Astrocyte of the spinal cord (primary cell): ENCODE measurements at places on chromosomes 4 and X.

- no peak for DNase-seq
These were observed 3.3 kb downstream of the SLC25A6 start for GRCh38 chrX:1388651-1389050.

GRCh38 chr4:151242305-151242704, 34.7 kb upstream of the PRSS48 start:
- DNase-seq, result no peak

GRCh38 chrX:123923211-123923610, 38.3 kb upstream of the STAG2 start:
- DNase-seq, result no peak

- DNase-seq, result peak; percentile 45
These were observed 19.4 kb upstream of the YTHDC1 start for GRCh38 chr4:68369142-68369805.

DNA sequence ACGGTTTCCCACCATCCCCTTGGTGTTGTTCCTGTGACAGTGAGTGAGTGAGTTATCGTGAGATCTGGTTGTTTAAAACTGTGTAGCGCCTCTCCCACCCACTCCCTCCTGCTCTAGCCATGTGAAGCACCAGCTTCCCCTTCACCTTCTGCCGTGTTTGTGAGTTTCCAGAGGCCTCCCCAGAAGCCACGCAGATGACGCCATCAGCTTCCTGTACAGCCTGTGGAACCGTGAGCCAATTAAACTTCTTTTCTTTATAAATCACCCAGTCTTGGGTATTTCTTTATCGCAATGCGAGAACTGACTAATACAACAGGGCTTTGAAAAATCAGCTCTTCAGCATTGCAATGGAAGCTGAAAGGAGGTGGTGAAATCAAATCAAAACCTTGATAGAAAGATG, 50.0 kb downstream of the FGFBP1 start:
- DNase-seq, result no peak

- DNase-seq, result peak; percentile 70
These were observed 176.4 kb downstream of the BMPR1B start for GRCh38 chr4:94934201-94934600.

DNA sequence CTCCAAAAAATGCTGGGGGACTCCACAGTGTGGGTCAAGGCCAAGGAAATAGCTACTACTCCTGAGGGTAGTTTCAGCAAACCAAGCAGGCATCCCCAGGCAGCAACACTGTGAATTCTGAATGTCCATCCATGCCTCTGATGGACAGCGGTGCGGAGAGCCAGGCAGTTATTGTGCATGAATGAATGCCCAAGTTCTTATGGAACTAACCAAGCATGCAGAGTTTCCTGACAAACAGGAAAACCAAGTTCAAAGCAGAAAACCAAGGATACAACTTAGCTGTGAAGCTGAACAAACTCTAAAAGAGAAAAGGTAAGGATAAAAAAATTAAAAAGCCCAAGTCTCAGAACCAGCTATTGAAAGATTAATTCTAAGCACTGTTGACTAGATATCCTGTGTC, 642.6 kb upstream of the HS3ST1 start:
- DNase-seq, result no peak

DNA sequence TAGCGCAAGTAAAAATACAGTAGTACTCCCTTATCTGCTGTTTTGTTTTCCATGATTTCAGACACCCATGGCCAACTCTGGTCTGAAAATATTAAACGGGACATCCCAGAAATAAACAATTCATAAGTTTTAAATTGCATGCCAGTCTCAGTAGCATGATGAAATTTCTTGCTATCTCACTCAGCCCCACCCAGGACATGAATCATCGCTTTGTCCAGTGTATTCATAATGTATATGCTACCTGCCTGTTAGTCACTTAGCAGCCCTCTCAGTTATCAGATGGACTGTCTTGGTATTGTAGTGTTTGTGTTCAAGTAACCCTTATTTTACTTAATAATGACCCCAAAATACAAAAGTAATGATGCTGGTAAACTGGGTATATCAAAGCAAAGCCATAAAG, 158.2 kb upstream of the DDIT4L start:
- peak; percentile 66 for DNase-seq

DNA sequence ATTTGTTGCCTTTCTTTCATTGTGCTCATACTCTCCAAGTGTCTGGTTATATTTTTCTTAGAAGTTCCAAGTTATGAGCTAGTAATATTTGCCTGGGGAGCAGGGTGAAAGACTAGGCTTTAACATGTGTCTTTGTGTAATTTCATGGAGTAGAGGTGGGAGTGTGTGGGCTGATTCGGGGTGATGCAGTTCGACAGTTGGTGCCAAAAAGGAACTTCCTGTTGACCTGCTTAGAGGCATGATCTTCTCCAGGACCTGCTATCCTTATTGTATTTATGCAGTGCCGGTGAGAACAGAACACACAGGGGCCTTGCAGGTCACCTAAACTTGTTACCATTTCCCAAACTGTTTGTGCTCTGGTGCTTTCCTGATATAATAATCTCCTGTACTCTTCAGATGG, 21.2 kb downstream of the USP53 start:
- no peak for DNase-seq

- peak; percentile 6 for DNase-seq
These were observed 356.5 kb downstream of the MID1IP1 start for GRCh38 chrX:39157796-39158195.

DNA sequence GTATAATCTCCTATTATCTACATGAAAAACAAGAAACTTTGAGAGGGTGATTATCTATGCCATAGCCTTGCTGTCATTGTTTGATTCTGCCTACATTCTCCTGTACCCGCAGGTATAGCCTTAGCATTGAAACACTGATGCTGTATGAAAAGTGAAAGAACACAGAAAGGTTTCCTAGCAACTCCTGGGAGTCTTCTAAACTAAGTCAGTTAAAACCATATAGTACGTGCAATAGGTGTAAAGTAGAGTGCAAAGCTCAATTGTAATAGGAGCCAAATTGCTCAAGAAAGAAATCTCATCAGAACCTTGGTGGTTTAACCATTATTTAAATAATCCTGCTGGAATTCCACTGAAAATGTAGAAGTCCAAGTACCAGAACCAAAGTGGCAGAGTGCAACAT, 489.7 kb downstream of the PCDH10 start:
- no peak for DNase-seq

GRCh38 chr4:68655764-68656444, 14.5 kb downstream of the UGT2B15 start:
- no peak for DNase-seq

DNA sequence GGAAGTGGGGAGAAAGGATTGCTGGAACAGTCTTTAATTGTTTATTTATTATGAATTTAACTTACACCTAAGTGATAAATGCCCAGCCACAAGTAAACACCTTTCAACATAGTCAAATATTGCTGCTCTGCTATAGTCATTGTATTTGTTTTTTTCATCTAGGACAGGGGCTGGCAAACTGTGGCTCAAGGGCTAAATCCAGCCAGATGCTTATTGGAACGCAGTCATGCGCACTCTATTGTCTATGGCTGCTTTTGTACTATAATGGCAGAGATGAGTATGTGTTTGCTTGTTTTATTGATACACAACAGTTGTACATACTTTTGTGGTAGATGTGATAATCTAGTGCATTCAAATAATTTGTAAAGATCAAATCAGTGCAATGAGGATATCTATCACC, 95.3 kb downstream of the ZAR1 start:
- no peak for DNase-seq

- peak; percentile 56 for DNase-seq
These were observed 568 bp downstream of the CHST7 start for GRCh38 chrX:46573892-46574773.

- DNase-seq, result peak; percentile 32
These were observed 39.4 kb downstream of the LDB2 start for GRCh38 chr4:16859031-16859430.

- DNase-seq, result no peak
These were observed 163.2 kb downstream of the HS6ST2 start for GRCh38 chrX:132795181-132795580.

DNA sequence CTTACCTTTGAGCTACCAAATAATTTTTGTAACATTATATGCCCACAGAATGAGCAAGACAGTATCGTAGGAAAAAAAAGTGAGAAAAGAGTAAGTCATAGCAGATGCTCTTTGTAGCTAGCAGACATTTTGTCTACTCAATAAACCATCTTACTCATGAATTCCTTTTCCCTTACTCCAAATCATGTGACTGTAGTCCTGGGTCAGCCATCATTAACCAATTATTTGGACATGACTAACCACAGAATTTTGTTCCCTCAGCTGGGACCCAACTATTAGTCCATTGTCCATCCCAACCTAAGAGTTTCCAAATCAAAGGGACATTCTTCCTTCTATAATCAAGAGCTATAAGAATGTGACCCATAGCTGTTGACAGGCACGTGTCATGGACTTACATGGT, 11.4 kb downstream of the UBE2D3 start:
- peak; percentile 86 for DNase-seq
